ENCODE measurements at places on chromosomes 11 and 22.

- DNase-seq = no peak
Observed at GRCh38 chr11:9490376-9490775, 29.6 kb downstream of the ZNF143 start.

- no peak for DNase-seq
Observed at GRCh38 chr11:66014804-66015453, 3.1 kb downstream of the CST6 start.

DNA sequence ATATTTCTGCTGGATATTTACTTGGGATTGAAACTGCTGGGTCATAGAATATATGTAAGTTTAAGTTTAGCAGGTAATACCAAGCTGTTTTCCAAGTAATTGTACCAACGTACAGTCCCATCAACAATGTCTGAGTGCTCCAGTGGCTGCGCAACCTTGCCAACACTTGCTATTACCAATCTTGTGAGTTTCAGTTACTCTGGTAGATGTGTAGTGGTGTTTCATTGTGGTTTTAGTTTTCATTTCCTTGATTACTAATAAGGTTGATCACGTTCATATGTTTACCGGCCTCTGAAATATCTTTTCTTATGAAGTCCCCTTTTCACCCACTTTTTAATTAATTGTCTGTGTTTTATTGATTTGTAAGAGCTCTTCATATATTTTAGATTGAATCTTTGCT, 370.6 kb upstream of the CADM1 start:
- no peak for DNase-seq

GRCh38 chr22:37618072-37618656, 9.5 kb downstream of the GGA1 start:
- no peak for DNase-seq

- DNase-seq = no peak
Observed at GRCh38 chr11:64356498-64357411, 2.2 kb upstream of the RPS6KA4 start.

- no peak for DNase-seq
Observed at GRCh38 chr11:119081682-119082260, 2.9 kb upstream of the HMBS start.

DNA sequence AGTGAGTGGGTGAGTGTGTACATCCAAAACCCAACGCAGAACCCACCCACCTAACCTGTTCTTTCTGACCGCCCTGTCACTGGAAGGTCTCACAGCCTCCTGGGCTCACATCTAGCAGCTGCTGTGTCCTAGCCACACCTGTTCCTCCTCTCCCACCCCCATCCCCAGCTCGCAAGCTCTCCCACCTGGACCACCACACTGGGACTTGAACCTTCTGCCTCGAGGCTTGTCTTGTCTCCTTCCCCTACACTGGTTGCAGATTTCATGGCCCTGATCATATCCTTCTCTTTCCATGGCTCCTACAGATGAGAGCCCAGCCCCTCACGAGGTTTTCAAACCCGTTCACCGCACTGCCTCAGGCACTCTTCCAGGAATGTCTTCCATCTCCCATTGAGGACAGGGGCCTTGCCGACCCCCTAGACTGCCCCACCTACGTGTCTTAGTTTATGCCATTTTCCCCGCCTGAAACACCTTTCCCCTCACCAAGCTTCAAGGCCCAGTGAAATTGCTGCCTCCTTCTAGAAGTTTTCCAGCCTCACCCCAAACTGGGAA, 6.7 kb downstream of the IFITM10 start:
- DNase-seq = no peak
